Globus pallidus (tissue), 1 donor: ENCODE measurements at places on chromosomes 3 and 15.

DNA sequence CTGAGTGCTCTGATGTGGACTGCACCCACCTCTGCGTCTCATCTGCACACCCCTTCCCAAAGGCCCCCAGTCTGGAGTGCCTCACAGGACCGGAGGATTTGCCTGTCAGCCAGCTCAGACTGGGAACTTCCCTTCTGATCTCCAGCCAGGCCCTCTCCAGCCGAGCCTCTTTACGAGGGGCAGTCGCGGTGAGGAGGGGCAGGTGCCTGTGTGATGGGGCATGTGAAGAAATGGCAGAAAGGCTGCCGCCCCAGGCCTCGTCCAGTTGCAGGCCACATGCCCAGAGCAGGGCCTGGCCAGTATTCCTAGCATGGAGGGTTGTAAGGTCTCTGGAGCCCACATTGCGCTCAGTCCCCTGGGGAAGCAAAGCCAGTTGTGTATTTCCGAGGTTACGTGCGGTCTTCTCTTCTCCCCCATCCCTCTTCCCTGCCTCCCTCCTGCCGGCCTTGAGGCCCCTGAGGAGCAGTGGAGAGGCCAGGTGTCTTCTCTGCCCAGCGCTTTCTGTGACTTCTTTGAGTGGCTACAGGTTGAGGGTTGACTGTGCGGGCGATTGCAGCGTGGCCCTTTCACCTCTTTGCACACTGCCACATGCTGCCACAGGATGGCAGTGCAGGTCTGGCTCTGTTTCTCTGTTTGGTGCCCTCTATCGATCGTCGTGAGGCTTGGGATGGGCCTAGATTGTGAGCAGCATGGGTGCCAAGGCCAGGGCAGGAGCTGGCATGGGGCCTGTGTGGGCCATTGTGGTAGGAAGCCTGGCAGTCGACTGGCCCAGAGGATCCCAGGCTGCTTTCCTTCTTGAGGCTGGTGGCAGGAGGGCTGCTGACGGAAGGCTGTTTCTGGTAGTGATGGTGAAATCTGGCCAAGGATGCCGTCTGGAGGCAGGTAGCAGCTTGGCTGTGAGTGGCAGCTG lies 5.3 kb downstream of the CLK3 start:
- peak; percentile 79 for DNase-seq

DNA sequence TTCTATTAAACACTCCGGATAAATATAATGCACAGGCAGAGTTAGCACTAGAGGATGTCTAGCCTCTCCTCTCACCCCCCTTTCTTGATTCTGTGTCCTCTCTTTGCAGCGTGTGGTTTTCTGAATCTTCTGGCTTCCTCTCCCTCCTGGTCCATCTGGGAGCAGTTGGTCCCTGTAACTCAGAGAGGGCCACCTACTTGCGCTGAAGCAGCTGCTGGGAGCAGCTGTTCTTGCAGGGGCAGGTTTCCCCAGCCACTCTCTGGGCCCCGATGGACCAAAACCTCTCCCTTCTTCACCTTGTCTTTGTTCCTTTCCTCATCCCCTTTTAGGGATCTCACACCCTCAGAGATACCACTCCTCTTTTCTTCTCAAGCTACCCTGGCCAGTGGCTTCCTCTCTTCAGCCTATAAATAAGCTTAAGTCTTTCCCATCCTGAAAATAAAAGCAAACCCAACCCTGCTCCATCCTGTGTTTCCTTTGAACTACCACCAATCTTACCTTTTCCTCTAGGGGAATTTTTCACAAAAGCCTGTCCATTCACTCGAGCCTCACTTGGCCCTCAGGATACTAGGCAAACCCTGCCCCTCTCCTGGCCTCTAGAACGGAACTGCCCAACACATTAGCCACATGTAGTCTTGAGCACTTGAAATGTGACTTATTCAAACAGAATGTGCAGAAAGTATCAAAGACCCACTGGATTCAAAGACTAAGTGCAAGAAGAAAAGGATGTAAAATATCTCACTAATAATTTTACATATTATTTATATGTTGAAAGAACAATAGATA lies 59.7 kb downstream of the STARD5 start:
- no peak for DNase-seq

DNA sequence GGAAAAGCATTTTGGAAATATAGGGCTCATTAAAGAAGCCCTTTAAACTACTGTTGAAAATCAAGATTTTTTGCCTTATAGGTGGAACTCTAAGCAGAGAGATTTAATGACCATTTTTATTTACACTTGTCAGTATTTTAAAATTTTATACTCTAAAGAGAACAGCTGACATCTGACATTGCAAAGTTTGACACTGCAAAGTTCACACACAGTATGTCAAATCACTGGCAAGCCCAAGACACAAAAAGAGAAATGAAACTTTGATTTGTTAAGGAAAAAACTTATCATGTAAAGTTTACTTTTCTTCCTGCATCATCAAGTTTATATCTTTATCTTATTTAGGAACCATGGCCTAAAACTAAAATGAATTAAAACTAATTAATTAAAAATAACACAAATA lies 40.2 kb downstream of the DPH6 start:
- DNase-seq = no peak

- no peak for DNase-seq
Measured at GRCh38 chr15:31954374-31955172, 75.7 kb upstream of the CHRNA7 start.

- no peak for DNase-seq
Measured at GRCh38 chr15:39998511-39999077, 40.4 kb downstream of the SRP14 start.

- no peak for DNase-seq
Measured at GRCh38 chr15:62625429-62626033, 417.0 kb upstream of the TPM1 start.

GRCh38 chr3:79255702-79256101 lies 512.1 kb downstream of the ROBO1 start:
- no peak for DNase-seq

GRCh38 chr3:169238562-169238961 lies 424.9 kb downstream of the MECOM start:
- DNase-seq = no peak

DNA sequence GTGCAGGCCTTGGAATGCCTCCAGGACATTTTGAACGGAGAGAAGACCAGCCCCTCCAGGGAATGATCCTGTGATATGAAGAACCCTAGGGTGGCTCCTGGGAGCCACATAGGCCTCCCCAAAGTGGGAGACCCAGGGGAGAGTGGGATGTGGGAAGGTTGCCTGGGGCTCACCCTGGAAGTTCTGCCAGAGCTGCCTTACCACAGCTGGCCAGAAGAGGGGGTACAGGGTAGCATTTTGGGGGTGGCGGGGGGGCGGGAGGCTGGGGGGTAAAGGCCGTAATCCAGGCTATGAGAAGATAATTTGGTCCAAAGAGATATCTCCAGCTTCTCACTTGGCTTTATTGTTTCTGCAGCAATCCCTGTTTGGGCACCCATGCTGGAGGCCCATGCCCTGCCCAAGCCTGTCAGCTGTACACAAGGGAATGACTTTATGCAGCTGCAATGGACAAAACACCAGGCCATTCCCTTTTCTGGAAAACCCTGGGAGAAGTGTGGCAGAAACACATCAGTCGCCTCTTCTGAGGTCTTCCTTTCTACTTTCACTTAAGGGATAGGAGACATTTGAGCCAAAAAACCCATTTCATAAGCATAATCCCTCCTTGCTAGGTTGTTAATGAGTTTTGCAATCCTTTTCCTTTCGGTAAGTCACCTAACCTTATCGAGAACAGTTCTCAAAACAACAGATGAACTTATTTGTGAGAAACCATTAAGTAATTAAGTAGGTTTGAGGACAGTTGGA lies 11.0 kb upstream of the MUSTN1 start:
- DNase-seq = peak; percentile 20

GRCh38 chr3:146491303-146491702 lies 21.9 kb upstream of the PLSCR2 start:
- DNase-seq = no peak

- DNase-seq = no peak
Measured at GRCh38 chr3:105281989-105282388, 84.7 kb upstream of the ALCAM start.

- DNase-seq = no peak
Measured at GRCh38 chr15:93286446-93286845, 197.4 kb upstream of the RGMA start.

- no peak for DNase-seq
Measured at GRCh38 chr3:193348686-193349085, 29.9 kb downstream of the ATP13A5 start.

DNA sequence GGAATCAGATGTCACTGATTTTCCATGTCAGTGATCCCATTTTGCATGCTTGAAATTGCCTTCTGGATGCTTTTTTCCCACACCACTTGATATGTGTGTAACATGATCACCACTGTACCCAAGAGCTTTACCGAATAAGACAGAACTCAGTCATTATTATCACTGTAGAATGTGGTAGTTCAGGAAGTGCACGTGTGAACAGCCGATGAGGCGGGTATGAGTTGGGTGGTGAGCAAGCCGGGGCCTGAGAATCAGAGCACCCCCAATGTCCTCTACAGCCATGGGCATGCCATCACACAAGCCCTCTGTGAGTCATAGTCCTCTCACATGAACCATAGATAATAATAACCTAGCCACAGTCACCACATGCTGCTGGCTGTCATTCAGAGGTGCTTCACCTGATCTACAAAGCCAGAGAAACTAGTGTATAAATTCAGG lies 470.8 kb downstream of the SOX2 start:
- no peak for DNase-seq

GRCh38 chr15:92565351-92566125 lies 90.0 kb downstream of the FAM174B start:
- no peak for DNase-seq

DNA sequence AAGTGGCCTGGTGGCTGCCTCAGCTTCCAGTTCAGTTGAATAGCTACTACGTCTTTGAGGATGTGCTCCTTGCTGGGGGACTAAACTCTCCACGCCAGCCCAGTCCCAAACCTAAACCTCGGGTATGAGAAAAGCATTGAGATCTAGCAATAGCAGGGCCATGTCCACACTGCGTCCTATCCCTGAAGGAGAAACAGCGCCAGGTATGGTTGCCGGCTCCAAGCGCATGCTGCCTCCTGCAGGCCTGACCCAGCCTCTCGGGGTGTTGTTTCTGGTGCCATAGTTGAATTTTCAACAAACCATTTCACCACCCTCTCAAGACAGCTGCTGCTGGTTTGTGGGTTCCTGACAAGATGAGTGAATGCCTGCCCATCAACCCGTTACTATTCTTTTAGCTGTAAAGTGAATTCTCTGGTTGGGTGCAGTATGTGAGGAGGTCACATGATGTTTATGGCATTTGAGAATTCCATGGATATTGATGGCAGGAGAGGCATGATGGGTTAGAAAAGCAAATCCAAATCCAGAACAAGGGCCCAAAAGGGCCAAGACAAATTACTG lies 13.0 kb upstream of the SLC28A1 start:
- DNase-seq = no peak
